ENCODE measurements at places on chromosomes 1 and 21. TPM values are rescaled to one million over a fixed set of nuclear protein-coding genes. Genes with fewer than 3 reads are reported as not detected.

GRCh38 chr1:38502758-38503157 is 356.8 kb downstream of the RRAGC start:
- DNase-seq = peak; percentile 20

Gene RSPO1
- total RNA-seq = not detected

GRCh38 chr1:171961861-171962260 is 120.6 kb downstream of the DNM3 start:
- DNase-seq = no peak

Gene ADGRL4
- total RNA-seq = 109 TPM

Gene ABCA4
- 487 TPM for total RNA-seq

DNA sequence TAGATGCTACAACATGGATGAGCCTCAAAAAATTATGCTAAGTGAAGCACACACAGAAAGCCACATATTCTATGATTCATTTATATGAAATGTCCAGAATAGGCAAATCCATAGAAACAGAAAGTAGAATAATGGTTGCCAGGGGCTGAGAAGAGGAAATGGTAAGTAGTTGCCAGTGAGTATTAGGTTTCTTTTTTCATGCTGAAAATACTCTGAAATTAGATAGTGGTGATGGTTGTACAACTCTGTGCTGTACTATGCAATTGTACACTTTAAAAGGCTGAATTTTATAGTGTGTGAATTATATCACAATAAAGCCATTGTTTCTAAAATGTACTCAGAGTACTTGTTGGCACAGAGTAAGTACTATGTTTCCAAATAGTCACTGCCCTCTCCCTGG is 15.5 kb upstream of the GFI1 start:
- DNase-seq = no peak

- DNase-seq = no peak
These were observed 41.5 kb downstream of the LHX4 start for GRCh38 chr1:180271272-180272255.

GRCh38 chr1:33265780-33266605 is 9.7 kb downstream of the ZNF362 start:
- no peak for DNase-seq

Gene RHCE
- 1.3 TPM for total RNA-seq

DNA sequence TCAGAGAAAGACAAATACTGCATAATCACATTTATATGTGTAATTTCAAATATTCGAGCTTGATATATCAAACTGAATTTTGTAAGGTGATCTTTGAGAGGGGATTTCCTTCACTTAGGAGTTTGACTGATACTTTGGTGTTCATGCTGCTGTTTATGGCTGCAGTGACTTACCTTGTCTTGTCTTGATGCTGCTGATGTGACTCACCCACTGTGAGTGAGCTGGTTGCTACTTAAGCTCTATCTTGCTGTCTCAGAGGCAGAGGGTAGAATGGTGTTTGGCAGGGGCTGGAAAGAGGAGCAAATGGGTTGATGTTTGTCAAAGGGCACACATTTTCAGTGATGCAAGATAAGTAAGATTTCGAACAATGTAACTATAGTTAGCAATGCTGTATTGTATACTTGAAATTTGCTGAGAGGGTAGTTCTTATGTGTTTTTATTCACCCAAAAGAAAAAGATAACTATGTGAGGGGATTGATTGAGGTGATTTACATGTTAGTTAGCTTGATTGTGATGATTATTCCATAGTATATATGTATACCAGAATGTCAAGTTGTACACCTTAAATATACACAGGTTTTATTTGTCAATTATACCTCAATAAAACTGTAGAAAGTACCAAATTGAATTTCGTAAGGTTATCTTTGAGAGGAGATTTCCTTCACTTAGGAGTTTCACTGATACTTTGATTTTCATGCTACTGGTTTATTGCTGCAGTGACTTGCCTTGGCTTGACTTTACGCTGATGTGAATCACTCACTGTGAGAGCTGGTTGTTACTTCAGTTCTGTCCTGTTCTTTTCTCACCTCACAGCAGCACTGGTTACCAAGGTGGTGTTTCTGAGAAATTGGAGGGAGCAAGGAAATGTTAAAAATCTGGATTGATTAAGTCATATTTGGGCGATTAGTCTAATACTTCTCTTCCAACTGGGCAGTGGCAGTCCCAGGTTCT is 94.5 kb upstream of the SLC5A9 start:
- no peak for DNase-seq

GRCh38 chr21:35933466-35933865 is 126.9 kb downstream of the SETD4 start:
- peak; percentile 89 for DNase-seq

- no peak for DNase-seq
These were observed 811 bp downstream of the EXO1 start for GRCh38 chr1:241848686-241849344.

DNA sequence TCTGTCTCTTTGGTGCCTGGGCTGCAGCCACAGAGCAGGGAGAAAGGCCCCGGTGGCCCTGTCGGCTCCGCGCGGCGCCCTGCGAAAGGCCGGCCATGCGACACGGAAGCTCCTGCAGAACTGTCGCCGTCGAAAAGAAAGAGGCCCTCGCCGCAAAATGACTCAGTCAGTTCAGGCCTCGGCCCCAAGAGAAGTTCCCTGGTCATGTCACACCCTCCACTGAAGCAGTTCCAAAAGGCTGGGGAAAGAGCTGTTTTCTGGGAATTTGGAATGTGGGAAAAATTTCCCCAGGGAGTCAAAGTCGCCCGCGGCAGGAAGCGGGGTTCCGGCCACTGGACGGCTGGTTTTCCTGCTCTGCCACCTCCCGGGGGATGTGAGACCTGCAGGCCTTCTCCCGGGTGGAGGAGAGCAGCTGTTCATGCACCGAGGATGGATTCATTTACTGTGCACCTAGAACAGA is 115.8 kb upstream of the ZNF678 start:
- peak; percentile 66 for DNase-seq

DNA sequence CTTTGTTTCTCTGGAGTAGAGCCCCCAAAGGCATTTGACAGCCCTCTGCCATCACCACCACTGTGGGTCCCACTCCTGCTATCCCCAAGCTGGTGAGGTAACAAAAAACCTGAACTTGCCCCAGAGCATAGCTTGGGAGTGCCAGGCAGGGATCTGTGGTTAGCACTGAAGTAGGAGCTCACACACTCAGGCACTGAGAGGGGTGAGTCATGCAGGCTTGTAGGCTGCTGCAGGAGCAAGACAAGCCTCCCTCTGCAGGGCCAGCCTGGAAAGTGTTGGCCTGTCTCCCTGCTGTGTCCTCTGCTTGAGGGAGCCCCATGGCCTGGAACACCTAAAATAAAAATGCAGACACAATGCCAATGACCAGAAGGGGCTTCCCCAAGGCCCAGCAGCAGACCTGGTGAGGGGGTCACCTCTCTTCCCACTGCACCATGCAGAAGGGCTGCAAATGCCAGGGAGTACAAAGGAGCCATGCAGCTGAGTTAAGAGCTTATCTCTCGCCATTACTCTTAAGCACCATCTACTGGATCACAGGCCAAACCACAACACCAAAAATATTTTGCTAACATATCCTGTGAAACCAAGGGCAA is 108.9 kb upstream of the POGK start:
- no peak for DNase-seq

Gene HES3
- not detected for total RNA-seq

GRCh38 chr1:68132426-68133130 is 82.2 kb upstream of the DIRAS3 start:
- no peak for DNase-seq

DNA sequence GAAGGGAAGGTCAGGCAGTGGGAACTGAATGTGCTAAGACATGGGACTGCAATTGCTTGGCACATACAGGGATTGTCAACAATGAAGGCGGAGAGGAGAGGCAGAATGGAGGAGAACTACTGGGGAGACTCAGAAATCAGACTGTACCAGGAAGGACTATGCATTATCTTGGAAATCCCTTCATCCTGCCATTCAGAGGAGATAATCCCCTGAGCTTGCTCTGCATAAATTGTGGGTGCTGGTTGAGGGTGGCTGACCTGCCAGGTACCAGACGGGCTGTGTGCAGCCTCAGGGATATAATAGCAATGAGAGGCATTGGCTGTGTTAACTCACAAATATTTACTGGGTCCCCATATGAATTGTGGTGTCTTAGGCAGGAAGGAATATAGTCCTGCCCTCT is 5.0 kb upstream of the TRABD2B start:
- no peak for DNase-seq

DNA sequence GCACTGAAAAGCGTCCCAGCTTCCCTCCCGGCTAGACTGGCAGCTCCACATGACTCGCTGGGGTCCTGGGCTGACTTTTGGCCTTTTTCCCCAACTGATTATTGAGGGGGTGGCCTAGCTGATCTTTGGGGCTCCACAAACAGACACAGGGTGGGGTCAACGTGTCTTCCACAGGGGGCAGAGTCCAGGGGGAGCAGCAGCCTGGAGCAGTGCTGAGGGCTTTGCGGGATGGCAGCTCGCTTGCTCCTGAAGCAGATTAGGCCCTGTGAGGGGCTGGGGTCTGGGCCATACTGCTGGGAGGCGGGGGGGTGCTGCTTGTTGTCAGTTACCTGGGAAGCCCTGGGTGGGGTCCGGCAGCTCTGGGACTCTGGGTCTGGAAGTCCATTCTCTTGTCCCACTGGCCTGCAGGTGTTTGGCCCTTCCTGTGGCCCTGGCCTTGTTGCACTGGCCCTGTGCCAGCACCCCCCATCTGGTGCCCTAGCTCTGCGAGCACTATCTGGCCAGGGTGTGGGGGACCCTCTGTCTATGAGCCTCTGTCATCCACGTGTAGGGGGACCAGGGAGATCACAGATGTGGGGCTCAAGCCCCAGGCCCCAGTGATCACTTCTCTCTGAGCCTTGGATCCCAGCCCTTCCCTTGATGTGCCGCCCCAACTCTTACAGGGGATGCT is 12.3 kb upstream of the HES5 start:
- DNase-seq = no peak

- peak; percentile 88 for DNase-seq
These were observed 44.7 kb downstream of the ABCG1 start for GRCh38 chr21:42263591-42264131.

DNA sequence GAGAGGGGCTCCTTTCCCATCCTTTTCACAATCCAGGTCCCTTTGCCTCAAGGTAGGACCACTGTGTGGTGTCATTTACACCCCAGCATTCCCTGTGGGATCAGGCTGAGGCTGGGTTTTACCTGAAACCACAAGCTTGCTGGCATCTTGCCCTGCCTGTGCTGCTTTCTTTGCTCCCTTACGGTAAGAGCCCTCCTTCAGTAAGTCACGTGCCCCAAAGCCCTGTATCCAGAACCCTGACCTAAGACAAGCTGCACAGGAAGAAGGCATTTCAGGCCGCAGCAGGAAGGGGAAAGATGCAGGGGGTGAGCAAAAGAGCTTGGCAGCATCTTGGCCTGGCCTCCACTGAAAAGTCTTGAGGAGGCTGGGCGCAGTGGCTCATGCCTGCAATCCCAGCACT is 58.4 kb downstream of the KLHDC7A start:
- DNase-seq = no peak

DNA sequence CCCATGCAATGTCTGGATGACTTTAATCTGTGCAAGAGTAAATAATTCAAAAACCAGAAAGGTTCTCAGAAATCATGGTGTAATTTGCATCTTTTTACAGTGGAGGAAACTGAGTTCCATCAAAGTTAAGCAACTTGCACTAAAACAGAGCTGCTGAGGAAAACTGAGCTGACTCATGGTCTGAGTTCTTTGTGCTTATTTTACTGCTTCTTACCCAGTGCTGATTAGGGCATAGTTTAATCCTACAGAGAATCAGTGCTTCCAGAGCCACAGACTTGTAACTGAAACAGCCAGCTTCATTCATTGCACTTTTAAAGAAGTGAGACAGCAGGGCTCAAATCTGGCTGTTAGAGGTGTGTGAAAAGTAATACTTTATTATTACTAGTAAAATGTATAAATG is 10.9 kb upstream of the RWDD3 start:
- peak; percentile 11 for DNase-seq

Gene REN
- total RNA-seq = not detected

- no peak for DNase-seq
These were observed 101.9 kb downstream of the FNBP1L start for GRCh38 chr1:93549811-93550210.

- peak; percentile 84 for DNase-seq
These were observed 120.7 kb downstream of the S1PR1 start for GRCh38 chr1:101357444-101357986.

Gene F5
- not detected for total RNA-seq

DNA sequence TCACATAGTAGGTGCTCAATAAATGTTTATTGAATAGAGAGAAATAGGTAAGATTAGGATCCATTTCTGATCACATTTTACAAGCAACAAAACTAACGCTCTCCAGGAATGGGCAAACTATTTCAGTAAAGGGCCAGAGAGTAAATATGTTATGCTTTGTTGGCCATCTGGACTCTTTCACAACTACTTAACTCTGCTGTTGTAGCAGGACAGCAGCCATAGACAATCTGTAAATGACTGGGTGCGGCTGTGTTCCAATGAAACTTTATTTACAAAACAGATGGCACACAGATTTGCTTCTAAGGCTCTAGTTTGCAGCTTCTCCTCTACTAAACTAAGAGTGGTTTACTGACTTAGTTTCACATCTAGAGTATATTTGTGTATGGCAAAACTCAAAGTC is 83.0 kb upstream of the BACH1 start:
- DNase-seq = no peak

DNA sequence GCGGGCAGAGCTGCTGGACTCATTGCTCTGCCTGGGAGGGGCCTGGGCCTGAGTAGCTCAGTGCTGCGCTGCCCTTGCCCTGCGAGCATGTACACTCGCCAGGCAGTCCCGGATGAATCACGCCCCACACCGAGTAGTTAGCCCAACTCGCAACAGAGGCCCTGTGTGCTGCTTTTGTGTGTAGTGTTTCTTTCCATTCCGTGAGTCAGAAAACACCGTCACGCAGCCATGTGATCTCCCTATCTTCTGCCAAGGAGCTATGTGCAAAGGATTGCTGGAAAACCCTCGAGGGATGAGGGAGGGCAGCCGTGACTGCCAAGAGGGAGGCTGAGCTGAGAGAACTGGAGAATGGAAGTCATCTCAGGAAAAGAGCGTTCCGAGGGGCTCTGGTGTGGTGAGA is 37.3 kb downstream of the NENF start:
- peak; percentile 6 for DNase-seq

Gene CD5L
- total RNA-seq = not detected

Gene RNU1-3
- total RNA-seq = under 0.01 TPM

- DNase-seq = no peak
These were observed 12.3 kb upstream of the TTC39A start for GRCh38 chr1:51342591-51343206.

DNA sequence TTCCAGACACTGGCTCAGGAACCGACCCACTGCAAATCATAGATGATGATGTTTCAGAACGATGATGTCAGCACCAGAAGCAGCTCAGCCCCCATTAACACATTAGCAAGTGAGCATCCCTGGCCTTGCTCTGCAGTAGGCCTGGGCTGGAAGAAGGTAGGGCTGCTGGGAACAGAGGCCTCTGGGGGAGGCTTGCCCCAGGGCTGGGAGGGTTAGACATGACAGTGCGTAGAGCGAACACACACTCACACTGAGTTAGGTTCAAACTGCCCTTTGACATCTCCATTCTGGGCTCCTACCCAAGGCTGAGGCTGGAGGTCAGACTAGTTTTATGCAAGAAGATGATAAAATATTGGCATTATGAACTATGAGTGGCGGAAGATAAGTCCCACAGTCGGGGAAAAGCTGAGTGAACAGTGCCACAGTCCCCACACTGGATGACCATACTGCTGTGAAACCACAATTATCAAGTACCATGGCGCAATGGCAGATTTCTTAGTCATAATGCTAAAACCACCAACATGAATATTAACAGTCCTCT is 91.1 kb downstream of the DMRTB1 start:
- DNase-seq = no peak

- peak; percentile 54 for DNase-seq
These were observed 39.9 kb downstream of the IL6R start for GRCh38 chr1:154445040-154445472.

Gene LORICRIN
- total RNA-seq = not detected
